Islet precursor cell (in vitro differentiated cells): ENCODE measurements at places on chromosomes 12 and 14.

DNA sequence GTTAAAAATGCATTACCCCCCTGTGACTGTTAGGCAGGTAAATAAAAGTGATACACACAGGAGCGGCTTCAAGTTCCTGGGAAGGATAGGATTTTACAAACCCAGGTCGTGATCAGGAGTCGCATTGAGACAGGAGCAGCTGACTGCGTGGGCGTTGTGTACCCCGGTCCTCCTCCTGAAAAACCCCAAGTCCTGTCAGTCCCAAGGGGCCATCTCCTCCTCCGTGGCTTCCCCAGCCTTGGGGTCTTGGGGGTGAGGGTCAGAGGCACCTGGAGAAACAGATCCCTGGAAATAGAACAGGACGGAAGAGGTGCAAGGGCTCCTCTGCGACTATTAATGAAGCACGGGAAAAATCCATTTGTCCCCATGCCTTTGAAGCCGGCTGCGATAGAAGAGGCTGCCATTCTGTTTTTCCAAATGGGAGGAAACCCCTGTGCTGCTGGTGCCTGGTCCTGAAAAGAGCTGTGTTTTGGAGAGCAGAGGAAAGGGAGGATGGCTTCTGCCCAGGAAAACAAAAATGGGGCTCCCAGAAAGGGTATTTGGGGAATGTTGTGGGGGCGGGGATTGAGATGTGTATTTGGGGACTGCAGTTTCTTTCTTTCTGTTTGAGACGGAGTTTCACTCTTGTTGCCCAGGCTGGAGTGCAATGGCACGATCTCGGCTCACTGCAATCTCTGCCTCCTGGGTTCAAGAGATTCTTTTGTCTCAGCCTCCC, 143.1 kb downstream of the ZNF664 start:
- no peak for DNase-seq

- no peak for DNase-seq
Measured at GRCh38 chr14:58755031-58755925, 117.5 kb downstream of the DACT1 start.

DNA sequence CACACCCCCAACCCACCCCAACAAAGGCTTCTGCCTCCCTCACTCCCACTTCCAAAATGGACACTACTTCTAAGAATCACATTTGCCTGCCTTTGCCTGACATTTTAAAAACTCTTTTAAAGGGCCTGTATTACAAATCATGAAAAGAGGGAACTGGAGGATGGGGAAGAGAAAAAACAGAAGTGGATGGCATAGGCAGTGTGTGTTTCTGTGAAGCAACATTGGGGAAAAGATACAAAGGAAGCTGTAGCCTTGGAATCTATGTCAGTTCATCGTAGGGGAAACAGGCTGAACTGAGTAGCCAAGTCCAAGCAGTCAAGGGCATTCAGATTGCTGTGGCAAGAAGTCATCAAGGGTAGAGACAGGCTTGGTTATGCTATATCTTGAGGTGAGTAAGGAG, 273.9 kb downstream of the BTG1 start:
- DNase-seq = no peak

- DNase-seq = no peak
Measured at GRCh38 chr12:2453076-2453760, 341.6 kb upstream of the FKBP4 start.

DNA sequence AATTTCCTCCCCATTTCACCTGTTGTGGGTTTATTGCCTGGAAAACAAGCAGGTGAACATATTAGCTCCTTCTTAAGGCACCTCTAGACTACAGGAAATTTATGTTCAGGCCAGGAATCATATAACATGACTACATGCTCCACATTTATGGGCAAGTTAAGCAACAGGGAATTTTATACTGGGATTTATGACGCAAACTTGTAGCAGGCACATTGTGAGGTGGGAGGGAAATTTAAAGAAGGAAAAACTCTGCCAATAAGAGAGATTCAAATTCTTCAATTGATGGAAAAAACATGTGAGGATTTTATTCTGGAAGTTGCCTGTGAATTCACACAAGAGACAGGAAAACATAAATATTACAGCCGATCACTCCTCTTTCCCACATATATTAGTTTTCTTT, 93.9 kb downstream of the TBC1D30 start:
- DNase-seq = no peak

GRCh38 chr14:88430976-88431375, 45.5 kb downstream of the SPATA7 start:
- DNase-seq = no peak

GRCh38 chr14:24892497-24893051, 157.4 kb downstream of the STXBP6 start:
- DNase-seq = peak; percentile 59

DNA sequence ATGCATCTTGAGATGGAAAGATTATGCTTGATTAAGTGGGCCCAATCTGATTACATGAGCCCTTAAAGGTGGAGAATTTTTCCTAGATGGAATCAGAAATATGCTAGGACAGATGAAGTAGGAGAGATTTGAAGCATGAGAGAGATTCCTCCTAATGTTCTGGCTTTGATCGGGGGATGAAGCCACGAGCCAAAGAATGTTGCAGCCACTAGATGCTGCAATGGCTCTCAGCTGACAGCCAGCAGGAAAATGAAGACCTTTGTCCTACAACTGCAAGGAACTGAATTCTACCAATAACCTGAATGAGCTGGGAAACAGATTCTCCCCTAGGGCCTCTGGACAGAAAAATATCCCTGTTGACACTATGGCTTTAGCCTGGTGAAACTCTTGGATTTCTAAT, 82.6 kb upstream of the ATP2B1 start:
- no peak for DNase-seq

DNA sequence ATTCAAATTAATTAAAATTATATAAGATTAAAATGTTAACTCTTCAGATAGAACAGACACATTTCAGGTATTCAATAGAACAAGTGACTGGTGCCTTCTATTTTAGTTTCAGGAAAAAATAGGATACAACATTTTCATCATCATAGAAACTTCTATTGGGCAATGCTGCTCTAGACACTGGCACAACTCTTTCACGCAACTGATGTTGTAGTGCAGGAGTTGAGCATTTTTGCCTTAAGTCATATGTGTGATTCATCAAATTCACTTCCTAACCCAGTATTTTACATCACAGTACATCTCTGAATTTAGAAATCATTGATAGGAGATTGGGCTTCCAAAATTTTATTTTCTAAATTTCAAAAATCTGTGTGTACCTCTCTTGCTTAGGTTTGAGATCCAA, 215.4 kb upstream of the DIO2 start:
- DNase-seq = no peak

GRCh38 chr14:21204167-21205025, 48.5 kb upstream of the OR5AU1 start:
- no peak for DNase-seq

DNA sequence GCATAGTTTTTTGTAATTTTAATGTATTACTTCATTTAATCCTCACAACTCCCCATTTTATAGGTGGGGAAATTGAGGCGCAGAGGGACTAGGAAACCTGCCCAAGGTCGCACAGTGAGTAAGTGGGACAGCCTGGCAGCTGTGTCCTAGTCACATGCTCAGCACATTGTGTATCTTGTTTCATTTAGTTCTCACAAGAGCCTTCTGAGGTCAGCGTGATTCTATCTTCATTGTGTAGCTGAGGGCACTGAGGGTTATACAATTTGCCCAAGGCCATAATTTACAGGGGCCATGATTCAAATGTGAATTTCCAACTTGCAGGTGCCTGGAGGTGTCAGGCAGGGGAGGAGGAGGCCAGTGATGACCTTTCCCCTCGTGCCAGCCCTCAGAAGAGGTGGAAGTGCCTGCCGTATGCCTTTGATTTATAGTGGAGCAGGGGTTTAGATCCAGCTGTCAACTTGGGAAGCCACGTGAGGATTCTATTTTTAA, 30.3 kb upstream of the SMOC1 start:
- no peak for DNase-seq

- no peak for DNase-seq
Measured at GRCh38 chr12:66235626-66236281, 46.7 kb downstream of the IRAK3 start.

DNA sequence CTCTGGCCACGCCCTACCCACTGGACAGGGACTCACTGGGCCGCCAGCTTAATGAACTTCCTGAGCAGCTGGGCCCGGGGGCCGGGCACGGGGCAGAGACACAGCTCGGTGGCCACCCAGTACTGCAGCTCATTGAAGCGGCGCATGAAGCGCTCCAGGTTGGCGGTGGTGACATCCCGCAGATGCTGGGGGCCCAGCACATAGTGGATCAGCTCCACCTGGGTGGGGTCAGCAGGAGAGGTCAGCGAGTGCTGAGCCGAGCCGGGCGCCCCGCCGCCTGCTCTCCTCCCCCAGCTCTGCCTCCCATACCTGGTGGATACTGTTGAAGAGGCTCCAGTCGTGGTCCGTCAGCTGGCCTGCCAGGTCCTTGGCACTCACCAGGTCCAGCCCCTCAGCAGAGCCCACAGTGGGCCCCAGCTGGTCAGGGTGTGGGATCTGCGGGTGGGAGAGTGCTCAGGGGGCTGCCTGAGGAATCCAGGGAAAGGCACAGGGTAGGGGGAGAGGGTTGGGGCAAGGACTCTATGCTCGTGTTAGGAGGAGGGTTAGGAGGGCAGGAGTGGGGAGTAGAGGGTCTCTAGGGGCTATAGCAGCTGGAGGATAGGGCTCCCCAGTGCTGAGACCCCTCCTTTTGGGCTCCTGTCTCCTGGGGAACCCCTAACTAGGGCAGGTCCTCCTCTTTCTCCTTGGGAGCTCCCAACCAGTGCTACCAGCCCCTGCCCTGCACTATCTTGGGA, 15.5 kb upstream of the ENDOU start:
- no peak for DNase-seq

GRCh38 chr14:74571901-74572725, 39.9 kb downstream of the LTBP2 start:
- peak; percentile 84 for DNase-seq

DNA sequence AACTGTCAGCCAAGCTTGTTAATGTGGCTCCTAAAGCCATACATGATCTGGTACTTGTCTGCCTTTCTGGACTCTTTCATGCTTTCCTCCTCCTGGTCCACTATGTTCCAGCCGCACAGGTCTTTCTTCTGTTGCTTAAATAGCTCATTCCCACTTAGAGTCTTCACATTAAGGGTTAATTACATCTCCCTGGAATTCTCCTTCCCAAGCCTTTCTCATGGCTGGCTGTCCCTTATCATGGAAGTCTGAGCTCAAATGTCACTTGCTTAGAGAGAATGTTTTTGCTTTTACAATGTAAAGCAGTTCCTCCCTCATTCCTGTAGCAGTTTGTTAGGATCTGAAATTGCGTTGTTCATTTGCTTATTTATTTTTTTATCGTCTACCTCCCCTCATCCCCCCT, 199.6 kb downstream of the TRHDE start:
- DNase-seq = peak; percentile 65

GRCh38 chr12:12804432-12804886, 8.7 kb upstream of the DDX47 start:
- DNase-seq = no peak

DNA sequence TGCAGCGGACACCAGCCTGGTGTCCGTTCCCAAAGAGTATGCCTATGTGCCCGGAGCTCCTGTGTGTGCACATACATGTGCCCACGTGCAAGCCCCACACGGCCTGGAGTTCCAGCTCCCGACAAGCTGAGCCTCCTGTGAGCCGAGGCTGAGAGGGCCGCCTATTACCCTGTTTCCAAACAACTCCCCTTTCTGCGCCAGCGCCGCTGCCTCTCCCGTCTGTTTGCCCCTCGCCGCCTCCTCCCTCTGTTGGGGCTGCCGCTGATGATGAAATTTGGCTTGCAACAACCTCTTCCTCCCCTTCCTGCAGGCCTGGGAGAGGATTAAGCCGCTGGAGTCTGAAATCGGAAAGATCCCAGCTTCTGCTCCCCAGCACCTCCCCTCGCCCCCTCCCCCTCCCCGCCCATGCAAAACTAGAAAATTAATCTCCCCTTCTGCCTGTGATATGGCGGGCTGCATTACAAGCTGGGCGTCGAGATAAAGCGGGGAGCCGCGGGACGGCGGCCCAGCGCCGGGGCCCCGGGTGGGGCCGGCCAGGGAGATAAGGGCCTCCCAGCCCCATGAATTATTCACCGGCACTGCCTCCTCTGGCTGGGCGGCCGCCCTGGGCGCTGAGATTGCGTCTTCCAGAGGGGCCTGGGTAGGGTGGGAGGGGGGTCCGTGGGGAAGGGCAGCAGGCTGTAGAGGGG, 6.8 kb upstream of the ASIC1 start:
- DNase-seq = peak; percentile 84

- DNase-seq = no peak
Measured at GRCh38 chr12:124326104-124326503, 31.2 kb downstream of the RFLNA start.

GRCh38 chr14:59189786-59190368, 1.4 kb downstream of the DAAM1 start:
- peak; percentile 96 for DNase-seq

DNA sequence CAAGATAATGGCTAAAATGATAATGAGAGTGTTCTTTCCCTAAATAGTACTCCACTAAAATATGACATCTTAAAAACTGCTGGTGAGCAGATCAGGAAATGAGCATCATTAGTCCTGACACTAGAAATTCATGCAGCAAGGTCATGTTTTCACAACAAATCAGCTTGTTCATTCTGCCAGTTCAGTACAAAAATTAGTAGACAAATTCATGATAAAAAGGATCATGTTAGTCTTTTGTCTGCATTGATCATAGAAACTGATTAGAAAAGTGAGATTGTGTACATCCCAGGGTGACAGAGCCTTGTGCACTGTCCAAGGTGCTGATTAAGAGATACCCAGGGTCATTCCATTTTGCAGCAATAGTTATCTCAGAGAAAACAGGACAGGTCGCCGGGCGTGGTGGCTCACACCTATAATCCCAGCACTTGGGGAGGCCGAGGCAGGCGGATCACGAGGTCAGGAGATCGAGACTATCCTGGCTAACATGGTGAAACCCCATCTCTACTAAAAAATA, 163.6 kb downstream of the RIMBP2 start:
- DNase-seq = peak; percentile 51

GRCh38 chr12:54207539-54208294, 18.9 kb upstream of the SMUG1 start:
- DNase-seq = peak; percentile 95

DNA sequence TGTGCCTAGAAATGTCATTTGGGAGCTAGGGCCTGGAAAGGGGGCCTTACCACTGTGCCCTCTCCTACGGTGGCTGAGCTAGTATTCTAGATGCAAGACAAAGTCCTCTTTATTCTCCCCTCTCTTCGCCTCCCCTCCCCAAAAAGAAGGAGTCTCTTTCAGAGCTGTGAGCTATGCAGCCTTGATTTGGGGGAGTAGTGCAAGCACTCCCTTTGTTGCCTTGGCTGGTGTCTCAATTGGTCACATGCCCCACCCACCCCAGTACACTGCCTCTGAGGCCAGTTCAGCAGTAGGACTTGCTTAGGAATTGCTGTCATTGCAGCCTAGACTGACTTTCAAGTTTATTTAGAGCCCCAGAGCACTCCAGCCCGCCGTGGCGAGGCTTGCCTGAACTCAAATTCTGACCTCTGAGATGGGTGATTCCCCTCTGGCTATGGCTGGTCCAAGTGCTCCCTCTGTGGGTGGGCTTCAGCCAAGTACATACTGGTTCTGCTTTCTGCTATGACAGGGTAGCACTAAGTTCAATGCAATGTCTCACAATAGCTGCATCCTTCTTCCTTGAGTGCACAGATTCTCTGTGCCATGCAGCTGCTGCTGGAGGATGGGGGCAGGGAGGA, 37.0 kb upstream of the FBXO33 start:
- DNase-seq = peak; percentile 79

- no peak for DNase-seq
Measured at GRCh38 chr14:68701001-68701741, 91.7 kb downstream of the ZFP36L1 start.
